OCI-M1 (cell line): ENCODE measurements at places on chromosomes 13 and 19.

DNA sequence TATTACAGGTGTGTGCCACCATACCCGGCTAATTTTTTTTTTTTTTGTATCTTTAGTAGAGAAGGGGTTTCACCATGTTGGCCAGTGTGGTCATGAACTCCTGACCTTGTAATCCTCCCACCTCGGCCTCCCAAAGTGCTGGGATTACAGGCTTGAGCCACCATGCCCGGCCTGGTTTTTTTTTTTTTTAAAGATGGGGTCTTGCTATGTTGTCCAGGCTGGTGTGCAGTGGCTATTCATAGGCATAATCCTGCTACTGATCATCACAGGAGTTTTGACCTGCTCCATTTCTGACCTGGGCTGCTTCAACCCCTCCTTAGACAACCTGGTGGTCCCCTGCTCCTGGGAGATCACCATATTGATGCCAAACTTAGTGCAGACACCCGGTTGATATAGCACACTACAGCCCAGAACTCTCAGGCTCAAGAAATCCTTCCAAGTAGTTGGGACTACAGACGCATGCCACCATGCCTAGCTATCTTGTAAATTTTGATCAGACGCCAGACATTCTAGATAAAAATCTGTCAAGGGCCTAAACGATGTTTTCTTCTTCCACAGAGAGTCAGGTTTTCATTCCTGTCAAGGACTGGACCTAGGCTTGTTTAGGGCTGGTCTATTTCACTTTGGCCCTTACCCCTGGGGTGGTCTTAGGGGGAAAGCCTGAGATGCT, 9.5 kb downstream of the PLAUR start:
- DNase-seq = no peak

DNA sequence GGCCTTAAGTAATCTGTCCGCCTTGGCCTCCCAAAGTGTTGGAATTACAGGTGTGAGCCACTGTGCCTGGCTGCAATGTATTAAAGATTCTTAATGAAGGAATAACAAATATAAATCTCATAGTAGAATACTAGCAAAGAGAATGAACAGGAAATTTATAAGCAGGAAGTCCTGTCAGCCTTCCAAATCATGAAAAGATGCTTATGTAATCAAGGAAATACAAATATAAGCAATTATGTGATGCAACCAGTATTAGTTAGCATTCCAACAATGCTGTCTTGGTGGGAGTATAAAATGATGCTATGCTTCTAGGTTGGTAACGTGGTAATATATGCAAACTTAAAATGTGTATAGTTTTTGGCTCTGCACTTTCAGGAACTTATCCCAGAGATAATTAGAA, 133.8 kb downstream of the PDS5B start:
- DNase-seq = no peak

- peak; percentile 8 for DNase-seq
Measured at GRCh38 chr19:15864824-15865223, 33.0 kb downstream of the CYP4F2 start.

DNA sequence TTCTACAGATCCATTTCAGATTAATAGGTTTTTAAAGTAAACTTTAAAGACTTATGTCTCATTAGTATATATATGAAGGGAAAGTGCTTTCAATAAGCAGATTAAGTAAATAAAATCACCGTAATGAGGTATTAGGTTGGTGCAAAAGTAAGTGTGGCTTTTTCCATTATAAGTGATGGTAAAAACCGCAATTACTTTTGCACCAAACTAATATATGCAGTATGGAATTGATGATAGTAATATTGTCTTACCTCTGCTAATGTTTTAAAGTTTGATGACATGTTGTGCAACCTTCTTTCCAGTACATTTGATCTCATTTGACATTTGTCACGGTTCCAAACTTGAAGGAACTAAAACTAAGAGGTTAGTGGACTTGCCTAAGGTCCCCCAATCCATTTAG, 1819.3 kb downstream of the PCDH9 start:
- DNase-seq = no peak

DNA sequence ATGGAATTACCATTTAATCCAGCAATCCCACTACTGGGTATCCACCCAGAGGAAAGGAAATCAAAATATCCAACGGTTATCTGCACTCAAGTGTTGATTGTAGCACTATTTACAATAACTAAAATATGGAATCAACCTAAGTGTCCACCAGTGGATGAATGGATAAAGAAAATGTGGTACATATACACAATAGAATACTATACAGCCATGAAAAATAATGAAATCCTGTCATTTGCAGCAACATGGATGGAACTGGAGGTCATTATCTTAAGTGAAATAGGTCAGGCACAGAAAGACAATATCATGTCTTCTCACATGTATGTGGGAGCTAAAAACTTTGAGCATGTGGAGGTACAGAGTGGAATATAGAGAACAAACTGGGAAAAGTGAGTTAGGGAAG, 92.9 kb upstream of the ARHGEF7 start:
- no peak for DNase-seq

- DNase-seq = no peak
Measured at GRCh38 chr19:13992025-13992424, 14.1 kb downstream of the RFX1 start.
